ENCODE measurements at places on chromosomes 13 and 19. TPM values are rescaled to one million over a fixed set of nuclear protein-coding genes. Genes with fewer than 3 reads are reported as not detected.

DNA sequence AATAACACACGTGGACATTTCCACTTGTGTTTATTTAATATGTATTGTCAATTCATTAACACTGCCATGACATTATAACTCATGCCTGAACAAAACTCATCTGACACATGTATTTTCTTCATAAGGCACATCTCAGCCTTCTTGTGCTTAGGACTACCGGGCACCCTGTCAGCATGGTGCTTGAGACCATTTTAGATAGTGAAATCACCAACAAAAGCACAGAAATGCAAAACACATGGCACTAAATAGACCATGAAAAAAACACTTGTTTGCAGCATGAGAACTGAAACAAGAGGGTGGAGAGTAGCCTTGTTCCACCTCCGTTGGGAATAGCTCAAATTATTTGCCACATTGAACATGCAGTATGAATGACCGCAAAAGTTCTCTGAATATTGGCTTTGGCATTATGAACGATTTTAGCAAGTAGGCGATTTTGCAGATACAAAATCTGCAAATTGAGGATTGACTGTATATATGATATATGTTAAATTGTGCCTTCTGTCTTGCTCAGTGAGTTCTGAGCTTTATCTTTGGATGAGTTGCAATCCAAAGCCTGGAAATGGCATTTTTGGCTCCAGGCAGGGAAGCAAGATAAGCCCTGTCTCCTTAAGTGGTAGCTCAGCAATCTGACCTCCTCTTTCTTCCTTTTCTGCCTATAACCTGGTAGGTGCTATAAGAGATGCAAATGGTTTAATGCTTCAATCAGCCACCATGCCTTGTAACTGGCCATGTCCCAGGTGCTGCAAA is 328.2 kb downstream of the HS6ST3 start:
- no peak for DNase-seq

- no peak for DNase-seq
These were observed 1247.2 kb upstream of the PRR20A start for GRCh38 chr13:55893540-55893939.

DNA sequence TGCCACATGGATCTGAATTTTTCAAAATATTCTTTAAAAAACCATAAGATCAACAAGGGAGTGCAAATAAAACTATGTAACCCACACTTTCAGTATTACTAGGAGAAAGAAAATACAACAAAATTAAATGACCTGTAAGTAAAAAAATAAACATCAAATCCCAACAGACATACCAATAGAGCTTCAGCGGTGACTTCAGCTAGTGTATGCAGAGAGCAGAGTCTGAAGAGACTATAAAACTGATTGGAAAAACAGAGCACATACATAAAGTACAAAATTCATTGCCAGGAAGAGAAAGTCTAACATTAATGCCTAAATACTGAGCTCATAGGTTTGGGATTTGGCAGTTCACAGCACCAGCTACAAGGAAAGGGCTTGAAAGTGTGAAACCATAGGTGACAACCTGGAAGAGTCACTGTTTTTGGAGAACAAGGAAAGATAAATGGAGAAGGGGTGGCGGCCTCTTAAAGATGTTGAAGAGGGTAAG is 291.1 kb downstream of the LMO7 start:
- no peak for DNase-seq

The HIF3A gene
- total RNA-seq: not detected

DNA sequence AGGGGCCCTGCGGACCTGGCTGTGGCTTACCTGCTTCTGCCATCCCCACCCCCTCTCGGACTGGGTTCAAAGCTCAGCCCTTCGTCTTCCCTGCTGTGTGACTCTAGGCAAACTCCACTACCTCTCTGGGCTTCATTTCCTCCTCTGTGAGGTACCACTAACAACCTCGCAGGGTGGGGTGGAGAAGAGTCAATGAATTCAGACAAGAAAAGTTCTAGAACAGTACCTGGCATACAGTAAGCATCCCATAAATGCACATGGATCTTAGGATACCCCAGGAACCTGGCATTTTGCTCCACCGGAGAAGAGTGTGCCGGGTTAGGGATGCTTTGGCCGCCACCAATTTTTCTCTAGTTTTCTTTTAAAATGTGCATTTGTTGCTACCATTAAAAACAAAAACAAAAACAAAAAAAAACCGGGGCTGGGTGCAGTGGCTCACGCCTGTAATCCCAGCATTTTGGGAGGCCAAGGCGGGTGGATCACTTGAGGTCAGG is 3.4 kb downstream of the TLE5 start:
- no peak for DNase-seq

GRCh38 chr13:21823949-21824348 is 153.1 kb downstream of the FGF9 start:
- no peak for DNase-seq

Data from naive thymus-derived CD8-positive, alpha-beta T cell (primary cell).